ENCODE measurements at places on chromosomes 12 and 14.
A peak's percentile ranks its signal among the peaks of the same experiment; 100 is the strongest.

DNA sequence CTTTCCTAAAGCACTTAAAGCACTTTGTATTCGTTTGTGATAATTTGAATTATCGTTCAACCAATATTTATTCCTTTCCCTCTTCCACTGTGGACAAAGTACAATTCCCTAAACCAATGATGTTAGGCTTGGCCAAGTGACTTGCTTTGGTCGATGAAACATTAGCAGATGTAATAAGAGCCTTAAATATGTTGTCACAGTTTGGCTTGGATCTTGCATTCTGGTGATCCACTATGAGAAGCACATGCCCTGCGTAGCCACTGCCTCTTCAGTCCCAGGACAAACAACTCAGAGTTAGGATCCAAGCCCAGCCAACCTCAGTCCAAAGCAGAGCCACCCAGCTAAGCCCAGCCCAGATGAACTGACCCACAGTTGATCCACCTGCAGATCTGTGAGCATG lies 8.4 kb upstream of the C12orf75 start:
- DNase-seq, result no peak

DNA sequence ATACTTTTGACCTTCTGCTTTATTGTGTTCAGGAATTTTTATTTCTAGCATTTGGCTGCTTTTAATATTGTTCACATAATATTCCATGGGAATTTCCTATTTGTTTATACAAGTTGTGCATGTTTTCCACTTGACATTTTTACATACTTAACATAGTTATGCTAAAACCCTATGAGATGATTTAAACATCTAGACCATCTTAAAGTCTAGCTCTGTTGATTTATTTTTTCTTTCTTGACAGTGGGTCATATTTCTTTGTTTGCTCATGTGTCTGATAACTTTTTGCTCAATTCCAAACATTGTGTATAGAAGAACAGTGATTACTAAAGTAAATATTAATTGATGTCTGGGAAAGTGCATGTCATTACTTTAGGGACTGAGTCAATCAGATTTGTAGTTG lies 202.1 kb upstream of the PDZRN4 start:
- no peak for DNase-seq

DNA sequence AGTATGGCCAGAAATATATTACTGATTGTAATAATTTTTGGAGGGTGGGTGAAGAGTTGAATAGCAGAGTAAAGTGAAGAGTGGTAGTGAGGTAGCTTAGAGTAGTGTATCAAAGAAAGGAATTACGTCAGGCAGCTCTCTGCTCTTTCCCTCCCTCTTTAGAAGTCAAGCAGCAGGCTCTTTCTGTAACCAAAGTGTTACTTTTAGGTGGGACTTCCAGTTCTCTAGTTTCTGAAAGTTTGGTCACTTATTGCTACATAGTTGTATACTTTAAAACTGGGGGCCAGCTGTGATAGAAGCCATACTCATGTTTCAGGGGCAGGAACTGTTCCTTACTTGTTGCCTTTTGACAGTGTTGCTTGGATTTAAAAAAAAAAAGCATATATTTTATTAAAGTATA lies 30.6 kb downstream of the ATF7IP start:
- no peak for DNase-seq

DNA sequence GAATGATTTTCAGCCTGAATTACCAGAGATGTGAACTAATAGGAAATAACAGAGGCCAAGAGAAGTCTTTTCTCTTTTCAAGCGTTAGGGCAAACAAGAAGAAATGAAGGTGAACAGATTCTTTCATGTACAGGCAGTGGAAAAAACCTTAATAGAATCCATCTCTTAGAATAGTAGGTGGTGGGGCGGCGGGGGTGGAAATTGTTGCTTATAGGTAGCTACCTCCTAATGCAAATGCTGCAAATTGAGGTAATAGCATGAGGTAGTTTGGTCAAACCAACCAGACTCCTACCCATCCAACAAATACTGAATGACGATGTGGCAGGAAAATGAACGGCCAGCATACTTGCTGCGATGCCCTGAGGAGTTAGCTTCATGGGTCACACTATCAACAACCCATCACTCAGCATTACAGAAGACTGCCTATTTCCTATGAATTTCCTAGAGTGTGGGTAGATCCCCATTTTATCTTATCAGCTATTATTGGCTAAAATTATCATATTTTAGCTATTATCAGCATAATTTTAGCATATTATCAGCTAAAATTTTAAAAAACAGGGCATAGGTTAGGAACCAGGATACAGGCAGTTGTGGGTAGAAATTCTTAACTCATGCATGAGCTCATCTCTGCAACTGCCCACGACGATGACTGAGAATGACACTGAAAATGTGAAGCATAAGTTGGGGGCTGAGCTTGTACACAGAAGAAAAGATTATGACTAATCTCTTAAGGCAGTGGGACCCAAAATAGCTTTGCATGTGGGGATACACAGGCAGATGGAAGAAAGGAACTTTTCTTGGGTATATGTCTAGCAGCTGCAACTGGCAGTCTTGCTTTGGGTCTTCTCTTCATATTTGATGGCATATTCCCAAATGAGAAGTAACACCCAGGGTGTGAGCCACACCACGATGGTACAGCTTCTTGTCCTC lies 68.7 kb downstream of the NIN start:
- peak; percentile 50 for DNase-seq

DNA sequence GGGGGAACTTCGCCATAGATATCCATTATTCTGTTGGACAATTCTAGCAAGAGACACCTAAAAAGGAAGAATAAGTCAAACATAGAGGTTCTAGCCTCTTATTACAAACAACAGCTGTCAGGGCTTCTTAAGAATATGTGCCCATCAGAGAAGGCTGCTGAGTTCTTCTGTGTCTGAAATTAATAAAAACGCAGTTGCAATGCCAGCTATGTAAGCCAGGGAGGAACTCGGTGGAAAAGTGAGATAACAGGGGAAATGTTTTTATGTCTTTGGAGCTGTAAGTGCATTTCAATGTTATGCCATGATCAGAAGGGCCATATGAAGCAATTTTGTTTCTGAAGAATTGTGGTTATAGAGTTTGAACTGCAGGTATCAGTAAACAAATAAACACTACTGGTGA lies 95.0 kb downstream of the SYT1 start:
- DNase-seq, result no peak

- no peak for DNase-seq
Observed at GRCh38 chr14:22400655-22401259, 188.3 kb downstream of the DAD1 start.

DNA sequence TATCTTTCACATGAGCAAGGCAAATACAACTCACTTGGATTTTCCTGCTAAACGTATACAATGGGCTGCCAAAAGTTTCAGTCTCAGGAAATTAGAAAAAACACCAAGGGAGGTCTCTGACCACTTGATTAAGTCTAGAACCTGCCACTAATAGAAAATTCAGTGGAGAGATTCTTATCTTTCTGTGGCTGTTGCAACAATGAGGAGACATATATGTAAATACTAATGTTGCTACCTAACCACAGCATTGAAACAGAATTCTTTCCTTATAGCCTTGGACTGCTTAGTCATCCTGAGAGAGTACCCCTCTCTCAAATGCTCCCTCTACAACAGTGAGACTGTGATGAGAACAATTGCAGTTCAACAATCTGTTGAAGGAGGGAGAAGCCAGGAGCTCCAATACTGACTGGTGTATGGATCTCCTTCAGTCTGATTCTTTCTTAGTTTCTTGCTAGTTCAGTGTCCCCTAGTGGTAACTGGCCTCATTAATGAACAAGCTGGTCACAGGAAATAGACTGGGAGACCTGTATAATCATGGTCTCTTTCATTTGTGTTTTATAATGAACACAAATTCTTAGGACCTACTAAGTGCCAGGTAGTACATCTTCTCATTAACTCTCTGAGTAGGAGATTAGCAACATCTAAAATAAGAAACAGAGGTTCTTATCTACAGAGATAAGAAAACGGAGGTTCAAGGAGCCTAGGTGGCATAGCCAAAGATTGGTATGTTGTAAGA lies 164.5 kb downstream of the SLC38A4 start:
- DNase-seq, result peak; percentile 82

DNA sequence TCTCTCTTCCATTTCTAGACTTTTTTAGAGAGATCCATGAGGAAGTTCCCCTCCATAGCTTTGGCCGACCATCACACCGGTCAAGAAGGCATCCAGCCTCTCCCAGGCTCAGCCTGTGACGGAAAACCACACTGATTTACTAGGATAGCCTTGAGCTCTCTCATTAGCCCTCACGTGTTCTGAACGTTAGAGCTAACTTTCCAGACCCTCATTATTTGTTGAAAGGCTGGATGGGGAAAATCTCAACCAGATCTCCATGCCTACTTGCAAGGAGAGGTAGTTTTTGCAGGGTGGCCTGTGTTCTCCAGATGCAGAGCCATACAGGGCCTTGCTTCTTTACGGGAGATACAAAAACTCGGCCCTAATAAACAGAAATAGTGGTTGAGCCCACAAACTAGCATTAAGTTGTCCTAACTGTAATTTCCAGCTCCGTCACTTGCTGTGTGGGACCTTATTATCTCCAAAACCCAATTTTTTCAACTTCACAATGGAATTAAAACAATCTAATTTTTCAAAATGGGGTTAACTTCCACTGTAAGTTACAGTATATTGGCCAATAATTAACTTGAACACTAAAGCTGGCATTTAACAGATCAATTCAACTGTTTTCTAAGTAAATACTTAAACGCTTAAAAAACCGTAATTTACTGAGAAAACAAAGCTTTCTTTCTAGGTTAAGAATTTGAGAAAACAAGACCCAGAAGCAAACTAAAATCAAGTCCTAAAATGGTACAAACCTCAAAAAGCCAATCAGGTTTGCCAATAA lies 65.3 kb downstream of the KLHL28 start:
- no peak for DNase-seq

DNA sequence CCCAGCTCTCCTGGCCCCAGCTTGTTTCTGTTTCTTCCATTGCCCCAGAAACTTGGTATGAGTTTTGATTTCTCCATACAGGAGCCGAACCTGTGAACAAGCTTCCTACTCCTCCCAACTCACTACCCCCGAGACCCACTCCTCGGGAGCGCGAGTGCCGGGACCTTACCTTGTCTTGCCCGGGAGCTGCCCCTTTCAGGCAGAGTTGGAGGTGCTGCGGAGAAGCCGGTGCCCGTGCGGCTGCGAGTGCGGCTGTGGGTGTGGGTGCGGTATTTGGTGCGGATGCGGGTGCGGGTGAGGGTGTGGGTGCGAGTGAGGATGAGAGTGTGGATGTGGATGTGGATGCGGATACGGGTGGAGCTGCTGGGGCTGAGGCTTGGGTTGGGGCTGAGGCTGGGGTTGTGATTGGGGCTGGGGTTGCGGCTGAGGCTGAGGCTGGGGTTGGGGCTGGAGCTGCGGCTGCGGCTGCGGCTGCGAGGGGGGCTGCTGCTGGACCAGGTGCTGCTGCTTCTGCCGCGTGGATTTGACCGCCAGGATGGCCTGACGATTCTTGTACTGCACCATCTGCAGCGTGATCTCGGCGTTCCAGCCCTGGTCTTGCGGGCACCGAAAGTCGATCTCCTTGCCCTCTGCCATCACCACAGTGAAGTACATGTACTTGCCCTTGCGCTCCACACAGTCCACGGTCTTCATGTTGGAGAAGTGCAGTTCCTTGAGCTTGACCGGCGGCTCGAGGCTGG lies 1.1 kb downstream of the PHLDA1 start:
- DNase-seq, result peak; percentile 48

GRCh38 chr14:83709116-83709515 lies 1820.8 kb upstream of the FLRT2 start:
- DNase-seq, result no peak

- no peak for DNase-seq
Observed at GRCh38 chr14:95127531-95127911, 29.8 kb downstream of the DICER1 start.

DNA sequence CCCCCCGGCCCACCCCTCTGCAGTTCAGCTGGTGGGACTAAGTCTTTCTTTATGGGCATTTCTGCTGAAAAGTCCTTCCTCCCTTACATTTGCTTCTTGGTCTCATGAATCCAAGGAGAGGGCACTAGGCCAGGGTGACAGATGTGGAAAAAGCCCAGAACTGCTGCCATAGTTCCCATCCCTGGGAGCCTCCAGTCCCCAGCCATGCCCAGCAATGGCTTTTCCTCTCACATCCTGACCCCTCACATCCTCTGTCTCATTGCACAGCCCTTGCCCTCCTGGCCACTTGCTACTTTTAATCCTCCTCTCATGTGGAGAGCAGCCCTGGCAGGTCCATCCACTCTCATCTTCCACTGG lies 122.5 kb downstream of the ZFP36L1 start:
- DNase-seq, result no peak

- DNase-seq, result no peak
Observed at GRCh38 chr12:119222222-119222951, 43.7 kb downstream of the HSPB8 start.

GRCh38 chr12:120841525-120841924 lies 62.6 kb downstream of the SPPL3 start:
- peak; percentile 59 for DNase-seq

DNA sequence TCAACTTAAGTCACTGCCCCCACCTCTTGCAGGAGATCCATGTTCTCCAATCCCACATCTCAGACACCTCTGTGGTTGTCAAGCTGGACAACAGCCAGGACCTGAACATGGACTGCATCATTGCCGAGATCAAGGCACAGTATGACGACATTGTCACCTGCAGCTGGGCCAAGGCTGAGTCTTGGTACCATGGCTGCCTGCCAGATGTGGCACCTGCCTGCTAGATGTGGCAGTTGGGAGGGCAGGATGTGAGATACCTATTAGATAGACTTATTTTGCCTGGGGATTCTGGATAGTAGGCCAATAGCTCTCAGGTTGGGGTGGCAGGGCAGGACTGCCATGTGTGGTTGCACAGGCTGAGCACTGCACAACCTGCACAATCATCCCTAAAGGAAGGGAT lies 7.9 kb upstream of the KRT86 start:
- no peak for DNase-seq

DNA sequence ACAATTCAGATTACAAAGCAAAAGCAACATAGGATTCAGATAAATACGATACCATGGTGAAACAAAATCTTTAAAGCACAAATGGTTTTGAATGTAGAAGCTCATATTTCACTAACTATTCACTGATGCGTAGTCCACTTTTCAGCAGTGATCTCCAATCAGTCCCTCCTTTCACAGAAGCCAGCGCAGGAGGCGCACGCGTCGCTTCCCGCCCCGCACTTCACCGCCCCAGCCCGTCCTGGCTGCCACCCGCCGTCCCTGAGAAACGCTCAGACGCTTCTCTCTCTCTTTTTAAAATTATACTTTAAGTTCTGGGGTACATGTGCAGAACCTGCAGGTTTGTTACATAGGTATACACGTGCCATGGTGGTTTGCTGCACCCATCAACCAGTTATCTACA lies 19.8 kb upstream of the CHFR start:
- DNase-seq, result peak; percentile 14

DNA sequence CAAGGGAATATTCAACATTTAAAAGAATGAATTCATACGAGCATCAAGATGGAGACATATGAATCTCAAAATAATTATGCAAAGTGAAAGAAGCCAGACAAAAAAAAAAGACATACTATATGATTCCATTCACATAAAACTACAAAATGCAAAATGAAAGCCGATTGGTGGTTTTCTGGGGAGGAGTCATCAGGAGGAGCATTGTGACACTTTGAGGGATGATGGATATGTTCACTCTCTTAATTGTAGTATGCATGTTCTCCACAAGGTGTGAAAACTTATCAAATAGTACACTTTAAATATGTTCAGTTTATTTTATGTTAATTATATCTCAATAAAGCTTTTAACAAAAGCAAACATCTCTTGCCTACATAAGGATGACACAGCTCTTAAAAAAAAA lies 13.5 kb downstream of the OLR1 start:
- no peak for DNase-seq

All from Ammon's horn (tissue), 1 donor.